ENCODE measurements at places on chromosomes 12 and 14. TPM values are rescaled to one million over a fixed set of nuclear protein-coding genes. Genes with fewer than 3 reads are reported as not detected.

DNA sequence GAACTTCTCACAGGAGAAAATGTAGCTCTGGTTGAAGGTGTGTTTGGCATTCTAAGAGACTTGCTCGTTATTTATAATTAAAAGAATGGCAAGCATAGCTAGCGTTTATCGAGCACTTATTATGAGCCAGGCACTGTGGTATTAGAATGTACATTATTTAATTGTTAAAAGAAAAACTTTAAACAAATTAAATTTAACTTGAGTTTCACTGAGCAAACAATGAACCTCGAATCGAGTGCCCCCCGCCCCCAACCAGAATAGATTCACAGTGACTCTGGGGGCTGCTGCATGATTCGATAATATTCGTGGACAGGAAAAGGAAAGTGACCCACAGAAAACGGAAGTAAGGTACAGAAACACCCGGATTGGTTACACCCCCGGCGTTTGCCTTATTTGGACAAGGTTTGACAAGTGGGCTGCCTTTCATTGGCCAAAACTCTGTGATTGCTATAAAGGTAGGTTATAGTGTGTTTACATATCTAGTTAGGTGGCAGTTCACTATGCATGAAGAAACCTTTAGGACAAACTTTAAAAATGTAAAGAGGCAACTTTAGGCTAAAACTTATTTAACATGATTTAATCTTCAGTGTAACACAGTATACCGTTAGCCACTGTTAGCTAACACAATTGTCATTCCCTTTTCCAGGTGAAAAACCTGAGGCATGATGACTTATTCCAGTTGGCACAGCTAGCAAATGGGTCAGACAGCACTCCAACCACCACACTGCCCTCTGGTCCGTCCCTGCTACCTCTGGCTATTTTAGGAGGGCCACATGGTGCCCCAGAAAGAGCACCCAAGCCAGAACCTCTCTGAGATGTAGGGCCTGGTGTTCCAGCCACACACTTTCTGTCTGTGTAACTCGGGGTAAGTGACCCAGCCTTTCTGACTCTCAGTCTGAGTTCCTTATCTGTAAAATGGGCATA is 7.1 kb downstream of the SCNN1A start:
- no peak for DNase-seq

GRCh38 chr12:112979041-112979680 is 842 bp downstream of the OAS2 start:
- DNase-seq = peak; percentile 30

DNA sequence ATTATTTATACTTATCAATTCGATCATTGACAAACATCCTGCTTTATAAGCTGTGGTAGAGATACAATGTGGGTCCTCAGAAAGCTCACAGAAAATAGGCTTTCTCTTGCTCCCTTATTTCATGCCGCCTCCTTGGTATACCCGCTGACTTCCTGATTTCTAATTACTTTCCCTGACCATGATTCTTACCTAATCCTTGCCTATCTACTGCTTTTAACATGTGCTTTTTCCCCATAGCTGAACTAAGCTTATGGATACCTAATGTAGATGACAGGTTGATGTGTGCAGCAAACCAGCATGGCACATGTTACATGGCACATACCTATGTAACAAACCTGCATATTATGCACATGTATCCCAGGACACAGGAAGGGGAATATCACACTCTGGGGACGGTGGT is 65.1 kb downstream of the ITPR2 start:
- DNase-seq = no peak

DNA sequence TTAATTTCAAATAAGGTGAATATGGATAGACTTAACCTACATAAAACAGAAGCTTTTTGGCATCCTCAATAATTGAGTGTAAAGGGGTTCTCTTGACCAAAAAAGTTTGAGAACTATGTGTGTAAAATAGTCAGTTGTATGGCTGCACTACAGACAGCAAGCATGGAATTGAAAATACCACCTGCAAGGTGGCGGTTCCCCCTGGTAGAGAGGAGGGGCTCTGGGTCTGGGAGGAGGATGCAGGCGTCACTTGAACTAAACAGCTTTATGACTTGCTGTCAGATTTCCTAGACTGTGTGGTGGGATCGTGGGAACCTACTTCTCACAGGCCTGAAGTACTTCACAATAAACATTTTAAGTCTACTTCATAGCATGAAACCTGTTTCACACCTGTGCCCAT is 6.3 kb downstream of the EVL start:
- no peak for DNase-seq

DNA sequence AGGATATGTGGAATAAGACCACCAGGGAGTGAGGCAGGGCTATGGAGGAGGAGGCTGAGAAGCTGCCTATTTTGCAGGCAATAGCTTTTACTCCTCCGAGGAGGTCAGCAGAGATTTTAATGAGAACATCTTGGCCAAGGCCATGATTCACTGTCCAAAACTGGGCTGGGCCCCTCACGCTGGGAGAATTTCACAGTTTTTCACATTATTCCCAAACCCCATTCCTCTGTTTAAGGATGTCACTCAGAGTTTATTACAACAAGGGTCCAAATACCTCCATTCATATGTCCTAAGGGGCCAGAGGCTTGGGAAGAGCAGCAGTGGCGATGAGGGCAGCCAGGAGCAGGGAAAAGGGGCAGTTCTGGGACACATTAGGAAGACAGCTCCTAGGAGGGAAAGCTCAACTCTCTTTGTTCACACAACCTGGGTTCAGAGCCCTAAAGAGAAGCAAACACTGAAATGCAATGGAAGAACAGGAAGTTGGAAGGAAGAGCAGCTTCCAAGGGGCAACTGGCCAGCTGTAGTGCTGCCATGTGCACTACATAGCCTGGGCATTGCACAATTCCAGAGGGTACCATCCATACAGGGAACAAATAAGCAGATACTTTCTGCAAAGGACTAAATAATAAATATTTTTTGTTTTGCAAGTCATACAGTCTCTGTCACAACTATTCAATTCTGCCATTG is 283.2 kb downstream of the NUAK1 start:
- DNase-seq = no peak

HECTD4 gene
- total RNA-seq = 61.3 TPM

WIF1 gene
- total RNA-seq = 0.55 TPM

P2RX7 gene
- total RNA-seq = 0.46 TPM

PAX9 gene
- total RNA-seq = 0.24 TPM

ARHGEF40 gene
- 40.8 TPM for total RNA-seq

SAMD15 gene
- total RNA-seq = 0.36 TPM

GRIP1 gene
- 3.5 TPM for total RNA-seq
